Urothelium cell line (cell line): ENCODE measurements at places on chromosomes 5 and 9.

DNA sequence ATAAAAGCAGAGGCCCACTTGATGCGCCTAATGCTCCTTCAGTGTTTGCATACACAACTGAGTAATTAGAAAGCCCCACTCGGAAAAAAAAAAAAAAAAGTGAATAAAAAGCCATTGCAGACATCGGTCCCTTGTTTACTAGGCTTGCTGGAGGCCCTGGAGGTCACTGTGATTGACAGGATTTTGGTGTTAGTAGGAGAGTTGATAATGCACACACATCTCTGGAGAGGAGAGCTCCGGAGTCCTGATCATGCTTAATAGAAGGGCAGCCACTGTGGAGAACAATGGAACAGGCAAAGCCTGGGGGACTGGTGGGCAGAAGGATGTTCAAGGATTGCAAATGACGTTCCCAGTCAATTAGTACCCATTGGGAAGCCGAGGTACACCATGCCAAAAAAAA is 152.5 kb downstream of the EFNA5 start:
- DNase-seq = no peak

DNA sequence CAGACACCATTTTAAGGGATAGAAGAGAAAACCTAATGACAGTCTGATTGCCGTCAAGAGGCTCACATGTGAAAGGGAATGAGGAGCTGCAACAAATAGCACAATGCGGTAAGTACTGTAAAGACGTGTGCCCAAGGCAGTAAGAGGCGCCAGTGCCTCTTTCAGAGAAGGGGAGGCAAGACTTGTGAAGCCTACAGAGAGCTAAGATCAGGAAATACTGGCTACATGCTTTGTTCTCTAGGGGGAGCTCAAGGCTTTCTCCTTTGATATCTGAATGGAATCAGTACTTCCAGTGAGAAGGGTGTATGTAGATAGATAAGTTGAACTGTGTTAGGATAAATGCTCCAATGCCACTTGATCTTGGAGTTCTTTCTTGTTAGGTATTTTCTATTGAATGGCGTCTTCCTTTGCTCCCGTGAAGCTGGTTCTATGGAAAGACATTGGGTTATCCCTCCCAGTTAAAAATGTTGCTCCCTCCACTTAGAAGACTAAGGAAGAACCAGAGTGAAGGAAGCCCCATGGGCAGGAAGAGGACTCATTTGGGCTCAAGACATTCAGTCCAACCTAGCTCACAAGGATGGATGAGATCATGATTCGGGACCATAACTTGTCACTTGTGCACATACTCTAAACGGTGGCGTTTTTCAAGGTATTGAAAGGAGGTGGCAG is 23.5 kb upstream of the ALDOB start:
- DNase-seq = peak; percentile 64

GRCh38 chr9:85662573-85662972 is 79.2 kb downstream of the AGTPBP1 start:
- no peak for DNase-seq

DNA sequence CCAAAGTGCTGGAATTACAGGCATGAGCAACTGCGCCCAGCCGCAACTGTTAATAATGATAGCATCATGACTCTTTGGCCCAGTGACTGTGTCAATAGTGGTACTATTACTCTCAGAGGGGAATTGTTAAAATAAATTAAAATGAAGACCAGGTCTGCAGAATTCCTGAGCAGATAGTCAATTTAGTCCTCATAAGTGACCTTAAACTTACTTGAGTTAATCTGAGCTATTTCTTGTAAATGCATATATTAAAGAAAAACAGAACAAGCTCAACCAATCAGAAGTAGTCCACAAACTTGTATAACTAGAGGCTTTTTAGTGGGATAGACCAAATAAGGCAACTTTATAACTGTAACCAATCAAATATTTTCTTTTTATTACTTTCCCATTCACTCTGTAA is 1.7 kb upstream of the RECK start:
- no peak for DNase-seq

- DNase-seq = peak; percentile 81
Observed at GRCh38 chr5:128538250-128539037, 399 bp upstream of the FBN2 start.

- DNase-seq = no peak
Observed at GRCh38 chr9:121122246-121123032, 47.7 kb downstream of the CNTRL start.

- DNase-seq = no peak
Observed at GRCh38 chr5:120518581-120518980, 54.5 kb downstream of the PRR16 start.

DNA sequence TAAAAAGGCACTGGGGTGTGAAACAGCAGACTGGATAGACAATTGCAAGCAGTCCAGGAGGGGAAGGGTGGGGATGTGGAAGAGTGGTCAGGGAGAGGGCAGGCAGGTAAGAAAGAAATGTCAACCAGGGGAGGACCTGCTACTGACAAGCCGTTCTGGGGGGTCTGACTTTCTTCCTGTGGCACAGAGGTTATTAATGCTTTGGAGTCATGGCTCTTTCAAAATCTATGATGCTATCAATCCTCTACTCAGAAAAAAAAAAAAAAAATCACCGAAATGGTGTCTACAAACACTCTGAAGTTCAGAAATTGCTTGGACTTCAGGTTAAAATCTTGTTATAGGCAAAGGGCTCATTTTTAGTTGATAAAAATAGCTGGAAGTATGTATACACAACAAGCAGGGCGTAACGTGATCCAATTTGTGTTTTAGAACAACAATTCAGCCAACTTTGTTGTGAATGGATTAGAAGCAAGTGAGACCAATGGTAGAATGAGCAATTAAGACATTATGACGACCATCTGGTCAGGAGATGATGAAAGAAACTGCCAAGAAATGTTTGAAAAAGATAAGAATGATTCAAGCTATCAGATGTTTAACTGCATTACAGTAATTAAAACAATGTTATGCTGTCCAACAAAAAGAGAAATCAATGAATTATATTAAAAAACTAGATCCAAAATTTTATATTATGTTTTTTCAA is 255.2 kb downstream of the DEPDC1B start:
- DNase-seq = no peak

DNA sequence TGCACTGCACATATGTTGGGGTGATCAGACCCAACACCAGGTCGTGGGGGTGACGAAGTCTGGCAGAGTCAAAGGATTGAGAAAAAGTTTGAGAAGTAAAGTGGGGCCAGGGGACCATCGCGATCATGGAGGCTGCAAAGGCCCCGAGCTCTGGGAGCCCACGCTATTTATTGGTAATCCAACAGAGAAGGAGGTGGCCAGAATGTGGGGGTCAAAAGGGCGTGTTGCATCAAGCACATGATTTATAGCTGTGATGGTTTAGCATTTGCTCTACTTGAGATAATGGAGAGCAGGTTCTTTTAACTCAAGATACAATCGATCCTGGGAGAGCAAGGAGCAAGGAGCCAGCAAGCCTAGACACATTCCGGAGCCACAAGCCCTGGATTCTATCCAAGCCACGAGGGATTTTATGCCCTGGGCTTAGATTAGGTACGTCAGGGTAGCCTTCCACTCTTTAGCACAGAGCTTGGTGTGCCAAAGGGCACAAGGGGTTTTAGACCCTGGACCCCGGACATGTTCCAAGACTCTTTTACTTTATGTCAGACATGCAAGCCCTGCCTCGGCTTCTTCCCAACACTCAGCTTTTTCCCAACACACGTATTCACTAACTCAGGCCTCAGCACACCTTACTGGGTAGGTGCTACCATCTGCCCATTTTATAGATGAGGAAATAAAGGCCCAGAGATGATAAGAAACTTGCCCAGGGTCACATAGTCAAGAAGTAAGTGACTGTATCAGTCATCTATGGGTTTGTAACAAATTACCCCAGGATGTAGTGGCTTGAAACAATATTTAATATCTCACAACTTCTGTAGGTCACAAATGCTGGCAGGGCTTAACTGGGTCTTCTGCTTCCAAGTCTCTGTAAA is 39.5 kb downstream of the NSUN2 start:
- DNase-seq = no peak

GRCh38 chr5:149211566-149211965 is 60.1 kb upstream of the AFAP1L1 start:
- no peak for DNase-seq

- no peak for DNase-seq
Observed at GRCh38 chr9:4382722-4383317, 83.0 kb upstream of the GLIS3 start.

DNA sequence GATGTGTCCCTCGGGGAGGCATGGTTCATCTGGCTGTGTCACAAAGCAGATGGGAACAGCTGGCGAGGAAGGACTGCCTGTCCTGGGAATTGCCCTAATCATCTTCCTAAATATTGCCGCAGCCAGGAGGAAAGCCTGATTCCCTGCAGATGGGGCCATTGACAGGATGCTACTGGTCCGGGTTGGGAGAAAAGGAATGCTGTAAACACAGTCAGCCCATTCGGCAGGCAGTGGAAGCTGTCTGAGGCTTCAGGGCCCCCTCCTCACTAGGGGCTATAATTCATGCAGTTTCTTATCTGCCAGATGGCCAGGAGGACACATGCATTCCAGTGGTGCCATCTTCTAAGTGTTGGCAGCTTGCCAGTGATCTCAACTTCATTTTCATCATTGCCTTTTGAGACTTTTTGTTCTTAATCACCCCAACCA is 110.3 kb downstream of the KCNIP1 start:
- no peak for DNase-seq

GRCh38 chr5:106974272-106974671 is 696.5 kb downstream of the EFNA5 start:
- DNase-seq = no peak

DNA sequence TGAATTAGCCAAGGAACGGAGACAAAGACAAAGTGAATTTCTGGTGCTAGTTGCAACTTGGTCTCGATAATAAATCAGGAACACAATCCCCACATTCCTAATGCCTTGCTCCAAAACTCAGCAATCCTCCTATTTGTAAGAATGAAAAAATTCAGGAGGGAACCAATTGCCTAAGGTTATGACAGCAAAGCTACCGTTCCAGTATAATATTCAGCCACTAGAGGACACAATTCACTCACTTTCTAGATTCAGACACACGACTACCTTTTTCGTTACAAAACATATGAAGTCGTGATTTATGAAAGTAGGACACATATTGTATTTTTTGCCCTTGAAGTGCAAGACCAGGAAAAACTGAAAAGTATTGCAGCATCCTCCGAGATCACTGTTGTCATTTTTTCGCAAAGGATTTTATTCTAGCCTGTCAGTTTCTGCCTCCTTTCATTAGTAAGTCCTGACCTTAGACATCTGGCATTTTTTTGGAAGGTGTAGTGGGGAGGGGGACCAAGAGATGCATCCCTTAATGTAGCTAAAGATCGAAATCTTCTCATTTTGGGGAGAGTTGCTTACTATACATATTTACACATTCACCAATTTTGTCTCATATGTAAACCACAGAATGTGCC is 133.1 kb downstream of the DOCK8 start:
- DNase-seq = peak; percentile 31

GRCh38 chr5:159207222-159207685 is 2.1 kb downstream of the RNF145 start:
- DNase-seq = no peak

DNA sequence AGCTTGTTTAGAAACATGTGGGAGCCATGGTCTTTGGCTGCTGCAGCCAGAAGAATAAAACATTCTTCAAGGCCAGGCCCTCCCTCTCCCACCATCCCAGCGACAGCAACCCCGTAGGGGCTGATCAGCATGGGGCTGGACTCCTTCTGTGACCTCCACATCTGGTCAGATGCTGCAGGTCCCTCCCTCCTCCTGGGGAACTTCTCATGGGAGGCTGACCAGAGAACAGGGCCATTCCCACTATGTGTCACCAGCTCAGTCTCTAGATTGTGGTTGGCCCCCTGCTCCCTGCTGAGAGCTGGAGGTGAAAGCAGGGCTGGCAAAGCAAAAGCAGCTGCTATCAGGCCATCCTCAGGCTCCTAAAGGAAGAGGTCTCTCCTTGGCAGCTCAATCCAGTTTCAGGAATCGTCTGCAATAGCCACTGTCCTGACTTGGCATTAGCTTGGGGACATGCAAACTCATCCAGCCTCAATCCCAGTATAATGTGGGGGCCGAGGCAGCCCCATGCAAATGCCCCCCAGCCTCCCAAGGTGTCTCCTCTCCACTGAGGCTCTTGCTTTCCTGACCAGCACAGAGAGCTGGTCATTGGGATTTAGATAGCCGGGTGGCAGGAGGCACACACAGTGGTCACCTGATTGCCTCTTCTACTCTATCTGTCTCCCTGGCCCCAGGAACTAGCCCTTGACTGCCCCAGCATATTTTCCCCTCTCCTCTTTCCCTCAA is 81.5 kb downstream of the NRG2 start:
- no peak for DNase-seq

GRCh38 chr9:77896938-77897667 is 134.5 kb downstream of the GNAQ start:
- no peak for DNase-seq

DNA sequence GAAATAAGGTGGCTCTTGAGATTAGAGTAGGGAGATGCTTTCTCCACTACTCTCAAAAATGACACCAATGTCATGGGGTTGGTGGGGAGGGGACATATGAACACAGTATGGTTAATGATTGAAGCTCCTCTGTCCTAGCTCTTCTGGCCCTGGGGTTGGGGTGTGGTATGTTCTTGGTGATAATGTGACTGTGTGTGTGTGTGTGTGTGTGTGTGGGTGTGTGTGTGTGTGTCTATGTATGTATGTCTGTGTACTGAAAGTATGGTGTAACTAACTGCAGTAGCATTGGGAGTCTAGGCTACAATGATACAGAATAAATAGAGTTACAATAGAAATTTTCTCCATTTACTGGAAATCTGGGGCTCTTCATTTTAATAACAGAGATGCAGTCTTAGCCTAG is 121.0 kb upstream of the CD180 start:
- DNase-seq = no peak

DNA sequence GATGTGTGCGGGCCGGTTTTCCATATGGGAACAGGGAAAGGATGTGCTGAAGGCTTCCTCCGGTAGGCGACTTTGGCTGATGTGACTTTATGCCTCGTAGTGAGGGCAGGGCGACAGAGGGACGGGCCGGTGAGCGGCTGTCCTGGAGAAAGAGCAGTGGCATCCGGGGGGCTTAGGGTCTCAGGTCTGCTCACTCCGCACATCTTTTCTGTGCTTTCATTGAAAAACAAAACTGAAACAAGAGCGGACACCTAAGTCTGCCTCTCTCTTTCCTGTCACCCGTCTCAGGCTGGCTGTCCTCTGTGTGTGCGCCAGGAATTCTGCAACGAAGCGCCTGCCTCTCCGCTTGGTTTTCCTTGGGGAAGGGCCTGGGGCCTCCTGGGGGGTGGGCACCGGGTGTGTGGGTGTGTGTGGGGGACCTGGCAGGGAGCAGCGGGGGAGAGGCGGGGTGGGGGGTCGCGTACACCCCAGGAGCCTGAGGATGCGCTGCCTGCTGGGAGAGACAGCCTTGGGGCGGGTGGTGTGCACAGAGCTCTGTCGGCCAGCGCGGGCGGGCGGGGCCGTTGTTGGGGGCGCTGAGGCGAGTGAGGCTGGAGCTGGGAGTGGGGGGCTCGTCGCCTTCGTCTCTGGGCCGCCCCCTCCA is 580 bp upstream of the PRRX2 start:
- no peak for DNase-seq
